ENCODE measurements at places on chromosomes 4 and X.

DNA sequence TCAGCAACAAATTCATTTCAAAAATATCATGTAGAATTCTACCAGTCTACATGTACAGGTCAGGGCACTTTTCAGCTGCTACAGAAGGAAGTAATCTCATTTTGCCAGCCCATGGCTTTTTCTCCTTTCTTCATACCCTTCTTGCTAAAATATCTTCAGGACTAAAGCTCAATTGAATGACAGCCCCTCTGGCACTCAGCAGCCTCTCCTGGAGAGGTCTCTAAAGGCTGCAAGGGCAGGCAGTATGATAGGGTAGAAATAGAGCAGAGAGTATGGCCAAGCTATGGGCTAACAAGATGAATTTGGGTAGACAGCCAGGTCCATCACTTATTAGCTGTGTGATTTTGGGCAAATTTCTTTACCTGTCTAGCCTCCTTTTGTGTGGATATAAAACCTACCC, 224.6 kb upstream of the RPL34 start:
- DNase-seq = no peak

DNA sequence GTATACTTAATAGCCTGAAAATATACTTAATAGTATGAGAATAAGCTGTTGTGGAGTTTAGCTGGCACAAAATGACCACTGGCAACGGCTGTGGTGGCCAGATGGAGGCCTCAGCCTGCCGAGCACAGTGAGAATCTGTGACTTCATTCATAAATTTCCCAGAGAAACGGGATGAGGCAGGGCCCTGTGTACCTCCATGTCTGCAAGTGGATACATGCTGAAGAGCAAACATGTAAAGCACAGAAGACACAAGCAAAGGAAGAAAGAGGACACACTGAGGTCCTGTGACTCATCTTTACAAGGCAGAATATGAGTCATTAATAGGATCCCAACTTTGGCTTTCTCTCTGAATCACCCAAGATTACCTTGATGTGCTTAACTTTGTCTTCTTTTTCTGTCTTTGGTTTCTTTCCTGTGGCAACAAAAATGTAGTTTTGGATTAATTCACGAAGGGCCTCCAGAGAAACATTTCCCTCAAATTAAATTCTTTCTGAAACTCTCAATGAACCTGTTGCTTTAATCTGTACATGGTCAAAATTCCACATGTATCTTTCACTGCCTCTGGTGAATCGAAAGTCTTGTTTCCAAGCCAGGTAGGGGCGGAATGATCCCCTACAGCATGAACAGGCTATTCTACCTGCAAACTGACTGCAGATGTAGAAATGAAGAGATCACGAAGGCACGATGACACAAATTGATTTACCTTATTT, 56.4 kb downstream of the IRF2 start:
- peak; percentile 87 for DNase-seq

DNA sequence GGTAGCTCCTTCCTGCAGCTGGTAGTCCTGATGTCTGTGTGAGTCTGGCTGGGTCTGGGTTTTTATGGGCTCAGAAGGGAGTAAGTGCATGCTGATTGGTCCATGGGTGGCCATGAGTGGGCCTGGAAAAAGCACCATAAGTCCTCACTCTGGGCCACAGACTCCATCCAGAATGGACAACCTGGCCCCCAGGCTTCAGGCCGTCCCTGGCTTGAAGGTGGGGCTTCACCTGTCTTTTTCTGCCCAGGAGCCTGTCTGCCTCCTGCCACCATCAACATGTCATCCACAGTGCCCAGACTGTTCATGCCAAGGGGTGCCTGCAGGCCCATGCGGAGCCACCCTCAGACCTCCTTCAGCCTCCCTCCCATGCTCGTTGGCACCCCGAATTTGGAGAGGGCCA, 620.0 kb downstream of the RAPGEF2 start:
- DNase-seq = no peak

DNA sequence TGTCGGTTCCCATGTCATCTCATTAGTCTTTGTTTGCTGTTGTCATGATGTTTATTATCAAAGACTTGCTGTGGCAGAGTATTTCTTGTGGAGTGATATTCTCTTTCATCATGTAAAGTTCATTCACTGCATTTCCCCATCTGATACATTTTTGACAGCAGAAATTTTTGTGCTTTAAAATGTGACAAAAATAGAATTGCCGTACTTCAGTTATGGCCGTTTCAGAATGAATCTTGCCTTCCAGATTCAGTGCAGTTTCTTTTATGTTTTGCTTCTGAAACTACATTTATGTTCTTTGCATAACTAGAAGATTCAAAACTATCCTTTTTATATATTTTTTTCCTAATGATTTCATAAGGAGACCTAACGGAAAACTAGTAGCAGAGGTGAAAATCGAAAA, 10.0 kb downstream of the CSTF2 start:
- no peak for DNase-seq

DNA sequence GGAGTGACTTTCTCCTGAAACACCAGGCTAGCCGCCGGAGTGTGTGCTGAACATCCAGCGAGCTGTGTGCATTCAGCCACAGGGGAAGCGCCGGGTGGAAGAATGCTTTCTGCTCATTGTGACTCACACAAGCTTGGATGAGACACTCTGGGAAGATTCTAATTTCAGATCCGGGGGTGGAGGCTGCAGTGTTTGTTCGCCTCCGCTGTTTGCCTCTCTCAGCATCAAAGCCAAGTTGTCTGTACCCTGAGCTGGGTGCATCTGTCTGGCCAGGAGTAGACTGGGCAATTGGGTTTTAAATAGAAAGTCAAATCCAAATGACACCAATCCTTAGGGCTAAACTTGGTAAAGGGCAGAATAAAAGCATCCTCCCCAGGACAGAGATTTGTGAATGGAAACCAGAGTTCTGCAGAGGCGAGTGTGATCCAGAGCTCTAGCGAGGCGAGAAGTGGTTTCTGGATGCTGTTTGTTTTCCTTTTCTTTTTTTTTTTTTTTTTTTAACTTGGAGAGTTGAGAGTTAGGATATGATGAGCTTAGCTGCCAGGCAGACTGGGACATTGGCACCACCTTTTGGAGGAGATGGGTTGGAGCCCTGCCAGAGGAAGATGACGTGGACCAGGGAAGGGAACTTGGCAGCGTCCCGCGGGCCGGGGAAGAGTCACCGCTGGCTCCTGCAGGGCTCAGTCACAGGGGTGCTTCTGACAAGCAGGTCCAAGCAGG, 196.0 kb upstream of the PSAPL1 start:
- peak; percentile 86 for DNase-seq

DNA sequence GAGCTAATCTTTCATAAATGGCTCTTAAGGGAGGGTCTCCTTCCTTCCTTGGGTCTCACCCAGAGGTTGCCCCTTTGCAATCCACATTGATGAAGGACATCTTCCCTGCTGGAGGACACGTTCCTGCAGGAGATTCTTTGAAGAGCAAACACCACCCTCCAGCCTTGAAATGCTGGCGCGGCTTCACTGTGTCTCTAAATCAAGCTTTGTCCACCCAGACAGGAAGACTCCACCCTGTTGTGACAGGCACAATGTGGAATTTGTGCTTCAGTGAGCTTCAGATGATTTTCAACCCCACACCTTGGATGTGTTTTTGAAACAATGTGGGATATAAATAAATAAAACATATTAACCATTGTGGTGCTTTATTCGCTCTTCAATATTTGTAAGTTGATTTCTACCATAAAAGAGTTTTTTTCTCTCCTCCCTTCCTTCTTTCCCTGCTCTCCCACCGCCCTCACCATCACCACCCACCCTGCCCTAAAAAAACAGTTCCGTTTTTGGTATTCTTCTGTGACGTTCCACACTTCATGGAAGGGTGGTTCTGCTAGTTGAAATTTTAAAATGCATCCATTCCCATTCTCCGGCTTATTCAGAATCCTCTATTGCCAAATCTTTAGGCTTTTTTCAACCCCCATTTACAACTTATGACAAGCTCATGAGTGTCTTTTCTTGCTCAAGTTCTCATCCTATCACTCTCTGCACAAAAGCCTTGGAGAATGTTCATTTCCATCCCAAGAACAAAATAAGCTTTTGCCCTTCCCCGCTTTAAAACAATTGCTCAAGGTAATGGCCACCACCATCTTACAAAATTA, 264.3 kb downstream of the RAPGEF2 start:
- DNase-seq = peak; percentile 41

GRCh38 chr4:107937040-107937439, 5.7 kb downstream of the CYP2U1 start:
- DNase-seq = no peak

DNA sequence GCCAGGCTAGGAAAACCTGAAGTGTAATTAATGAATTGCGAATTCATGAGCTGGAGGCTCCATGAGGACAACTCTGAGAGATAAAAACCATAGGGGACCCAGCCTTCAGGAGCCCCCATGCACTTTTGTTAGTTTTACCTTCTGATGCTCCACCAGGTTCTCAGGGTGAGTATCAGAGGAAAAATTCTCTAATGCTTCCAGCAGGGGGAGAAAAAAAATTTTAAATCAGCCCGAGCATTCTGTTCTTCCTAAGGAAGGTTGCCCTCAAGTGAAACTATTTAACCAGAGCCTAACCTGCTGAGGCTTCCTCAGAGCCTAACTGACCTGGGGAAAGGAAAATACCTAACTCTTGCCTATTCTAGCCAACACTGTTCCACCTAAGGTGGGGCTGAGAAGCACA, 552.6 kb downstream of the PPARGC1A start:
- DNase-seq = no peak

GRCh38 chr4:148330724-148331123, 111.5 kb downstream of the NR3C2 start:
- no peak for DNase-seq

DNA sequence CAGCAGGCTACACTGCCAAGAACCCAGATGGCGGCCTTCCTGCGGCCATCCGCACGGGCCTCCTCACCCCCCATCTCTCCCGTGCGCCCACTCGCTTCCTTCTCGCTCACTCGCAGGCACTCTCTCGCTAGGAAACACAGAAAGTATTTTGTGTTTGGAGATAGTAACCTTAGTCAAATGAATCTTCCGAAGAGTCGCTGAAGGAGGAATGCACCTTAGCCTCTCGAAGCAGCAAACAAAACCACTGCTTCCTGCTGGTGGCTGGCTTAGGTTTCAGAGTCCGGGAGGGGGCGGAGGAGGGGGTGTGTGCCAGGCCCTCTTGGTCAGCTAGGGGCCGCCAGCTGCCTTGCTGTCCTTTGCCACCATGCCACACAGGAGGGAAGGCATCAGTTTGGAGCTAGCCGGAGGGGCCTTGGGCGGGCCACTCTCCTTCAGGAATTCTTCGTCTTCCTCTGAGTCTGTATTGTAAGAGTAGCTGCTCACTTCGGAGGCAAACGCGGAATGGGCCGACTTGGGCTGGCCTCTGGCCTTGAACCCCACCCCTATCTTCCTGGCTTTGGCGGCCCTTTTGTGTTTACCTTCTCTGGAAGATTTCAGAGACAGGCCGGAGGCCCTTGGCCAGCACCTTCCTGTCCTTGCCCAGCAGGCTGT, 73.2 kb upstream of the UCP1 start:
- DNase-seq = no peak

DNA sequence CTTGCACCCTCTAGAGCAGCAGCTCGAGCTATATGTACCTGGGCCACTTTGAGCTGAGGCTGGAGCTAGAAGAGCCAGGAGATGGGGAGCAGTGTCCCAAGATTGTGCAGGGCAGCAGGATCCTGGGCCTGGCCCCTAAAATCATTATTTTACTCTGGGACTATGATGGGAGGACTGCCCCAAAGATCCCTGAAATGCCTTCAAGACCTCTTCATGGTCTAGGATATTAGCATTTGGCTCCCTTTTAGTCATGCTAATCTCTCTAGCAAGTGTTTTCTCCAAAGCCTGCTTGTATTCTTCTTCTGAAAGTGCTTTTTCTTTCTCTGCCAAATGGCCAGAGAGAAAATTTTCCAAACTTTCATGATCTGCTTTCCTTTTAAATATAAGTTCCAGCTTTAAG, 211.6 kb downstream of the PARM1 start:
- DNase-seq = no peak

DNA sequence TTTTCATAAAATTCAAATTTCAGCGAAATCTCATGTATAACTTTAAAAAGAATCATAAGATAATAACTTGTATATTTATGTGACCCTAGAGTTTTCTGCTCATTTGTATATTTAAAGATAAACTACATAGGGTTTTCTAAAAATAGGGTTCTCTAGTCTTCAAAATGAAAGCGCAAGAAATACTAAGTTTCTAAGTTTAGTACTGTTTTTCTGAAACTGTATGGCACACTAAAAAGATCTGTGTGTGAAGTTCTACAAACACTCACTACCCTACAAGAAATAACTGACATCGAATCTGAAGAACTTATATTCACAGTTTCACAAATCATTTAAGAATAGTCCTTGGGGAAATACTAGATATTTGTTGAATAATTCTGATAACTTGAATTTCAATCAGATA, 38.7 kb upstream of the NDST4 start:
- no peak for DNase-seq
